RWPE1 (cell line): ENCODE measurements at places on chromosomes 3 and 15.

- no peak for DNase-seq
Measured at GRCh38 chr3:89584398-89584797, 477.0 kb downstream of the EPHA3 start.

GRCh38 chr3:159236321-159236720, 434.5 kb downstream of the MFSD1 start:
- DNase-seq, result no peak

GRCh38 chr3:155497930-155498647, 204.6 kb upstream of the STRIT1 start:
- peak; percentile 33 for DNase-seq

DNA sequence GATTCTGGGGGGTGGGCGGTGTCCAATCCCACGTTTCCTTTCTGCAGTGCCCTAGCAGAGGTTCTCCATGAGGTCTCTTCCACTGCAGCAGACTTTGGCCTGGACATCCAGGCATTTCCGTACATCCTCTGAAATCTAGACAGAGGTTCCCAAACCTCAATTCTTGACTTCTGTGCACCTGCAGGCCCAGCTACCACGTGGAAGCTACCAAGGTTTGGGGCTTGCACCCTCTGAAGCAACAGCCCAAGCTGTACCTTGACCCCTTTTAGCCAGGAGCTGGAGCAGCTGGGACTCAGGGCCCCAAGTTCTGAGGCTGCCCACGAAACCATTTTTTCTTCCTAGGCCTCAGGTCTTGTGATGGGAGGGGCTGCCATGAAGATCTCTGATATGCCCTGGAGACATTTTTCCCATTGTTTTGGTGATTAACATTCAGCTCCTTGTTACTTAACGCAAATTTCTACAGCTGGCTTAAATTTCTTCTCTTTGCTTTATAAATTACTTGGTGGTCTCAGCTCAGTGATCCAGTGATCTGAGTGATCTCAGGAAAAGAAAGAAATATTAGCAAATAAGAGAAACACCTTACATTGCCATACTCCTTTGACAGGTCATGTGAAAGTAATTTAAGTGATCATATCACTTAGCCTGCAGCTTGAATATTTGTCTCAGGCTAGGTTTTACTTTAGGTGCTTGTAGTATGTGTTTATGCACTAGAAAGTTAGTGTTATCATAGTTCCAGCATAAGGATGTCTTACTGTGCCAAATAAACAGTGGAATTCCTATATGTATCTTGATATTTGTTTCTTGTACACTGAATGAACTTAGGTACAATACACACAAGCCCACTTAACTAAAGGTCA, 3.0 kb downstream of the SNAP23 start:
- no peak for DNase-seq

DNA sequence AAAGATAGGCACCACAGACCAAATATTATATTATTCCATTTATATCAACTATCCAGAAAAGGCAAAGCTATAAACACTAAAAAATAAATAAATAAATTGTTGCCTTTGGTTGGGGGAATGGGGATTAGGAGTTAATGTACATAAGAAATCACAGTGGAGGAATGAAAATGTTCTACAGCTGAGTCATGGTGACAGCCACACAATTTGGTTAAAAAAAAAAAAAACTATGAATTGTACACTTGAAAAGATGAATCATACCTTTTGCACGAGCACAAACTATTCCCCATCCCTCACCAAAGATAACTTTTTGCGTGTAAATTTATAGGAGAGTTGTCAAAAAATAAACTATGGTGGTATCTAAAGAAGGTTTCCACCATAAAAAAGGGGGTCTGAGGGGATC, 103.2 kb downstream of the TBC1D5 start:
- DNase-seq, result peak; percentile 12

GRCh38 chr15:56919609-56920366, 1.3 kb downstream of the TCF12 start:
- peak; percentile 38 for DNase-seq

- no peak for DNase-seq
Measured at GRCh38 chr15:48365575-48365974, 34.3 kb downstream of the DUT start.

DNA sequence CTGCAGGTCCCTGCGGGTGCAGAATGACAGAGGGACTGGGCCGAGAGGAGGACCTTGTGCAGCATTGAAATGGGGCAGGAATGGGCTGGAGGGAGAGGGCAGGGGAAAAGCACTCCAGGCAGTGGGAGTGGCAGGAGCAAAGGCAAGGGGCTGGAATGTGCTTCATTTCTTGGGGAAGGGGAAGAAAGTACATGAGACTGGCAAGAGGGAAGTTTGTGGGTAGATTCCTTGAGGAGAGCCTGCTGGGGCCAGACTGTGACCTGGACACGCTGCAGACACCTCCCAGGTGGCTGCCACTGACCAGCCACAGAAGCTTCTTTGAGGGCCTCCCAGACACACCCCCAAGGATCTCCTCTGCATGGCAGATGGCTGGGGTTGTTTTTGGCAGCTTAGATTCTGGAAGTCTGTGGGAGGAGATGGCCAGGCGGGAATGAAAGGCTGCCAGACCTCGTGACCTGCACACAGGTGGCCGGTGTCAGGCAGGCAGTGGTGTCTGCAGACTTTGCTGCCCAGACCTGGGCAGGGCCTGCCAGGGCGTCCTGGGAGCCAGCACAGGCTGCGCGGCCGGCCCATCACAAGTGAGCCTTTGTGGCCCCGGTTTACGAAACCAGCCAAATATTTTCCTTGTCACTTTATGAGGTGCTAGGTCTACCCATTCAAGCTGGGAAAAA, 53.1 kb downstream of the SPSB4 start:
- DNase-seq, result no peak

- no peak for DNase-seq
Measured at GRCh38 chr3:46098319-46098761, 71.1 kb upstream of the XCR1 start.

GRCh38 chr3:187264911-187265310, 26.6 kb downstream of the MASP1 start:
- no peak for DNase-seq

GRCh38 chr15:39478996-39479395, 101.9 kb upstream of the THBS1 start:
- DNase-seq, result no peak

DNA sequence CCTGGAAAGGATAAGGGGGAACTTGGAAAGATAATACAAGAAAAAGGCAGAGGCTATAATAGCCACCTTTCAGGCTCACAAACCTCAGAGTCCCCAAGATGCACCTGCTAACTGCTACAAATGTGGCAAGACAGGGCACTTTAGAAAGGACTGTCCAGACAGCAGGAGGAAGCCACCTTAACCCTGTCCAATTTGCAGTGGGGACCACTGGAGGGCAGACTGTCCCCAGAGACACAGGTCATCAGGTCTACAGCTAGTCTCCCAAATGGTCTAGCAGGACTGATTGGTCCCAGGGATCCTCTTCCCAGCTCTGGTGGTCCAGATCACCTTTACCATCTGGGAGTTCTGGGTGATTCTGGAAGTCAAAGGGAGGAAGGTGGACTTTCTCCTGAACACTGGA, 882.5 kb upstream of the GBE1 start:
- no peak for DNase-seq

- DNase-seq, result no peak
Measured at GRCh38 chr3:97932387-97932801, 39.8 kb downstream of the RIOX2 start.

DNA sequence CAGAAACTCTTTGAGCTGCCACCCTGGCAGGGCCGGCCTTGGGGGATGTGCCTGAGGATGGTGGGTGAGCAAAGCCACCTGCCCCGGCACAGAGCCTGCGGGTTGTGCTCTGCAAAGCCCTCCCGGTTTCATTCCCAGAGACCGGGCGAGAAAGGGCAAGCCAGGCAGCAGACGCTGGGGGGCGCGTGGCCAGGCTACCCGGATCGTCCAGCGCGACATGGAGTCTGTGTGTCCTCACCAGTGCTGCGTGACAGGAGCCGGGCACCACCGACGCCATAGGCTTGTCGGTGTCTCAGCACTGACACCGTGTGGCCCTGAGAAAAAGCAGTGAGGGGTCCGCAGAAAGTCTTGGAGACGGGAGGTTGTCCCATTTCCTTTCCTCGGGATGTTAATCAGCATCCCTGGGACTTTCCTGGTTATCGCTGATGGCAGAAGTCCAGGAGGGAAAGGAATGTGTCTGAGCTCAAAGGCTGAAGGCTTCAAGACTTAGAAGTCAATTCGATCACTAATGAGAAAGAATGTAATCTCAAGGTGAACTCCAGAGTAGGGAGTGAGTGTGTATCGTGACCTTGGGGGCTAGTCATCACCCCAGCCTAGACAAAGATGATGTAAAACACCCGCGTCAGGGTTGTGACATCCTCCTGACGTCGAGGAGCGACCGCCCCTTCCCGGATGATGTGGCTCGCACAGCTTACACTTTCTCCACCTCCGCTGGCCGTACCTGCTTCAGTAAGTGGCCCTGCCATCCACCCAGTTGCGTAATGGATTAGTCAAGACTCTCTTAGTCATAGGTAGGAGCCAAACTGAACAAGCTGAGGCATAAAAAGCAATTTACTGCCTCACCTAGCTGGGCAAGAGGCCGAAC, 36.3 kb upstream of the PLA2G4E start:
- DNase-seq, result peak; percentile 98

GRCh38 chr15:31367730-31368344, 41.2 kb downstream of the KLF13 start:
- DNase-seq, result no peak

DNA sequence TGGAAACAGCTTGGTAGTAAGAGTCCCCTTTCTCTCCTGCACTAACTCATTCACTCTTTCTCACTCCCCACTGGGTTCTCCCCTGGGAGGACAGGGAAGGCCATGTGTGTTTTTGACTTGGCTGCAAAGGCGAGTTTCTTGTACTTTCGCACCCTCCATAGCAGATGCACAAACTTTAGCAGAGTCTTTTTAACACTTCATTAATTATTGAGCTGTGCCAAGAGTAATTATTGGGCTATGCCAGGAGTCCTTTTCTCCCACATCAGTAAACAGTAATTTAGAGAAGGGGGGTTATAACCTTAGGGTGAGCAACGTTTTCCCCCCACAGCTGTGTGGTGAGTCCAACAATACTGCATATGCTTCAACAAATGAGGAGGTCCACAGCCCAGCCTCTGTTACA, 224.4 kb upstream of the ATP11B start:
- DNase-seq, result no peak

DNA sequence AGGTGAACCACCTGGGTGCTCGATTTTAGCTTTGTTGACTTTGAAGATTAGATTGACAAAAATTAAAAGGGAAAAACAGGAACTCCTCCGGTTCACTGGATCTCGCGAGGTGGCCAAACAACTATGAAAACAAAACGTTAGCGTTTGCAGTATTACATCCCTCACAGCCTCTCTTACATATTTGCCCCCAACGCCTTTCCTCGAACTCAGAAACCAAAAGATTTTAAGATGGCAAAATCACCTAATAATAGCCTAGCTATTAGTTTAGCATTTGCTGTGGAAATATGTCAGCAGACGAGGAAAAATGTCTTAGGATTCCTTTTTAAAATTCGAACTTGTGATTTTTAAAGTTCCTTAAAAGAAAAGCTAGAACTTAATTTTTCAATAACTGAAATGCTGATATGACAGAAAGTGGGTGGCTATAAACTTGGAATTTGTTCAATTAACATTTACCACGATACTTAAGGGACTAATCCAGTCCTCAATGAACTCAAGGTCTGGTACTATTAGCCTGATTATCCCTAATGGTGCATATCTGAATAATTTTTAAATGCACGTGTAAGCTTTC, 491 bp upstream of the SENP7 start:
- DNase-seq, result no peak

- no peak for DNase-seq
Measured at GRCh38 chr15:59177317-59177660, 29.4 kb upstream of the LDHAL6B start.

GRCh38 chr3:144085964-144086363, 114.3 kb downstream of the DIPK2A start:
- peak; percentile 77 for DNase-seq

DNA sequence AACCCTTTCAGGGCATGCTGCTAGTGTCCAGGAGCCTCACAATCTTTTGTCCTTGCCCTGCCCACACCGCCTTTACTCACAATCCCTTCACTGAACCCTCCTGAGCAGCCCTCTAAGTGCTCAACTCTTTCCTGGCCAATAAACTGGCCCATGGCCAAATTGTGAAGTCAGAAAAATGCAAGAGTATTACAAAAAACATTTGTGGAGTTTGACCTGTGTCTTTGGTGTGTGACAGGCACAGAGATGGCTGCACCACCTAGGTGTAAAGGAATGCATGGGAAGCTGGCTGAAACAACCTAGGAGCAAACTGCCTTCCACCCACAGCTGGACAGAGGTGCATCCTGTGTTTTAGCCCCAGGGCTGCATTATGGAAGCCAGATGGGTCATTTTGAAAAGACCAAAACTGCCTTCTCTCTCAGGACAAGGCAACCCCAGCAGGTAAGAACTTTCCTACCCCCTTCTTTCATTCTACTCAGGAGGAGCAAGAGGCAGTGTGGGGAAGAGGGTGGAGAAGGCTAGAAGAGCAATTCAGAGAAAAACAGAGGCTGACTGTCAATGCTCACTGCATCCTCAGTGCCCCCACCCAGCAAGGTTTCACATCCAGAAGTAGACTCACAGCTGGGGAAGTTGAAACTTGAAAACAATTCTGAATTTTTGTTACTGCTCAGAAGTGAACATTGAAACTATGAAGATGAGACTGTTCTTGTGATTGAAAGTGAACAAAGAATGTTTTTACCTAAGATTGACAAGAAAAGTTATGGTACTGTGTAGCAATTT, 78.6 kb downstream of the TRIM42 start:
- DNase-seq, result no peak

DNA sequence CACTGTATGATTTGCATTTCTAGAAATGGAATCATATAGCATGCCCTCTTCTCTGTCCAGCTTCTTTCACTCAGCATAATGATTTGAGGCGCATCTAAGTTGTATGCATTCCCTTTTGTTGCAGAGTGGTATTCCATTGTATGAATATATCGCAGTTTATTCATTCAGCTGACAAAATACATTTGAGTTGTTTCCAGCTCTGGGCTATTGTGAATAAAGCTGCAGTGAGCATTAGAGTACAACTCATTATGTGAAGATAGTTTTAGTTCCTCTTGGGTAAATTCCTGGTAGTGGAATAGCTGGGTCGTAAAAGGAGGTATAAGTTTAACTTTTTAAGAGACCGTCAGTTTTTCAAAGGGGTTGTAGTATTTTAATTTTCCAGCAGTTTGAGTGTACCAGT, 38.5 kb upstream of the POLR2M start:
- no peak for DNase-seq

DNA sequence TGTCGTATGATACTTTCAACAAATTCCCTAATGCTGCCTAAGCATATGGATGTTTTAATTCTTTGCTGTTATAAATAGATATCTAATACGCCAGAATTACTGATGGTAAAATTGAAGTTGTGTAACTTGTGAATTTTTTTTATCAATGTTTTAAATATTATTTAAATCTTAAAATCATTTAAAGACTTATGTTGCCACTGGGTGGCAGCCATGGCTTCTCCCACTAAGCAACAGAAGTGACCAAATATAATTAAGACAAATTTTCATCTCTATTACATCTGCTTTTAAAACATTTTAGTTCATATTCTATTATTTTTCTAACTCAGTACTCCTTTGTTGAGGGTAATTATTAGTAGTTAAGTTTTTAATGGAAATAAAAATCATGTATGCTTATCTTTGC, 8.1 kb upstream of the IL20RB start:
- no peak for DNase-seq

- DNase-seq, result no peak
Measured at GRCh38 chr3:186239321-186239720, 122.7 kb downstream of the DGKG start.
